ENCODE measurements at places on chromosomes 5 and 9.

DNA sequence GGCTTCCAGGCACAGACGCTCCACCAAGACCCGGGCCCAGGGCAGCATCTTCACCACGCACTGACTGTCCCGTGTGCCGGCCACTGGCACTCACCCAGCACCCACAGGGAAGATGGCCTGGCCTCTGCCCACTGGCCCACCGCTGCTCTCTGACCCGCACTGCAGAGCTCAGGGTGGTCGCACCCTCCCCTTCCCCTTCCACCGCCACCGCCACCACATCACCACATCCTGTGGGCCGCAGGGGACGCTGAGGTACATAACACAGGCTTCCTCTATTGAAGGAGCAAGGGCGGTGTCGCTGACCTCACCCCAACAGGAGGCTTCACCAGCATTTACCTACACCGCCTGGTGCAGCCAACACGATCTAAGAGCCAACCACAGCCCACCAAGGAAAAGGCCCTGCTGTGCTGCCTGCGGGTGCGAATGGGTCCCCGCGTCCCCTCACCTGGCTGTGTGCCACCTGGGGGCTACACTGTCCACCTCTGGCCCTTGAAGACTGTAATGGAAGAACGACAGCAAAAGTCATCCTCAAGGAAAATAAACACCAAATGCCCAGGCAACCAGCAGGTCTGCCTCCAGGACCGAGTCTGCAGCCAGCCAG is 101.8 kb downstream of the CAMSAP1 start:
- DNase-seq, result no peak

- DNase-seq, result no peak
These were observed 173.5 kb downstream of the ZNF608 start for GRCh38 chr5:124572971-124573370.

- DNase-seq, result no peak
These were observed 204.0 kb downstream of the GADD45G start for GRCh38 chr9:89808756-89809181.

- no peak for DNase-seq
These were observed 150.7 kb upstream of the RASA1 start for GRCh38 chr5:87116825-87117512.

Measured in stimulated activated CD8-positive, alpha-beta memory T cell treated with anti-CD3 and anti-CD28 coated beads, Interleukin-15, amount 100 ng/mL, for 24 hours (primary cell).